Anterior cingulate cortex (tissue), 58 donors: ENCODE measurements at places on chromosomes 11 and 22.

DNA sequence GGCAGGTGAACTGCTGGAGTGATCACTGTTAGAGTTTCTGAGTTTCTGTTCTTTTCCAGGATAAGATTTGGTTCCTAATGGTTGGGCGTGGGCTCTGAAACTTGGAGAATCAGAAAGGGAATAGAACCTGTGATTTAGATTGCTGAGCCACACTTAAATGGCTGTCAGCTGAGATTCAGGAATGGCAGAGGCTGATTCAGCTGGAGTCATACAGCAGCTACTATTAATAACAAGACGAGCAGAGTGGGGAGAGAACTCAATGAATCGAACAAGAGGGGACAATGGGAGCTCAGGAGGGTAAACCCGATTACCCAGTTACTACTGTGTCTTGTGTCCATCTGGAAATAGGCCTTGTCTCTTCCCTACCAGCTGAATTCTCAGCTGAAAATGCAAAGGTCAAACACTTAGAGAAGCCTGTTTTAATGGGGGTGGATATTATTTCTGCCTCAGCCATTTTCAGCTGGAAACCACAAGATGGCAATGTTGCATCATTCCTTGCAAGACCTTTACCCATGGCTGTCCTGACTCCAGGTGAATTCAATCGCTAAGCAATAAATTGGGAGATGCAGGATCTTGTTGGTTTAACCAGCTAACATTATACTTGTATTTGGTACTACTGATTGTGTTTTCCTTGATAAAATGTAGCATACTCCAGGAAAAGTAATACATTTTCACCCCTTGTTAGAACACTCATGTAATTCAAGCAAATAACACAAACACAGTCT is 104.5 kb upstream of the RAG2 start:
- DNase-seq = no peak

GRCh38 chr11:72609045-72609444 is 65.2 kb downstream of the PDE2A start:
- DNase-seq = no peak

GRCh38 chr11:58830673-58831301 is 13.7 kb downstream of the GLYATL2 start:
- no peak for DNase-seq

GRCh38 chr11:76629116-76629852 is 41.3 kb downstream of the LRRC32 start:
- no peak for DNase-seq

DNA sequence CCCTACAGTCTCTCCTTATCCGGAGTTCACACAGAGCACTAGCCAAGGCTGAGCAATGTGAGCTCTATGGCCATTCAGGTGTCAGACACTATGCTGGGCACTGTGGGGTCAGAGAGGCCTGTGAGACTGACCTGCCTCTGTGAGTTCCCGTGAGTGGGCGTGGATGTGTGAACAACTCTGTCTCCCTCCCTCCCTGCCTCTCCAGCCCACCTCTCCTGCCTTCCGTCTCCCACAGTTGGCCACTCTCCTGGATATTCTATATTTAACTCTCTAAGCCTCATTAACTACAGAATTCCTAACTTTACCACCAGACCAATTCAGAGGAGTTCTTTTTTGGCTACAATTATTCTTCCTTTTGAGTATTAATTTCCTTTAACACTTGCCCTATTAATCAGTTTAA is 191.6 kb upstream of the NCAM1 start:
- DNase-seq = no peak
